Stimulated activated CD4-positive, alpha-beta T cell treated with anti-CD3 and anti-CD28 coated beads, Interleukin-15, amount 100 ng/mL, for 24 hours (primary cell): ENCODE measurements at places on chromosomes 4 and X.

GRCh38 chrX:111511477-111511876 is at the start of gene SERTM2:
Gene SERTM2 (plus strand): TSS chrX:111511645. CDS start chrX:111518858, 7,213 bp downstream.
- no peak for DNase-seq

DNA sequence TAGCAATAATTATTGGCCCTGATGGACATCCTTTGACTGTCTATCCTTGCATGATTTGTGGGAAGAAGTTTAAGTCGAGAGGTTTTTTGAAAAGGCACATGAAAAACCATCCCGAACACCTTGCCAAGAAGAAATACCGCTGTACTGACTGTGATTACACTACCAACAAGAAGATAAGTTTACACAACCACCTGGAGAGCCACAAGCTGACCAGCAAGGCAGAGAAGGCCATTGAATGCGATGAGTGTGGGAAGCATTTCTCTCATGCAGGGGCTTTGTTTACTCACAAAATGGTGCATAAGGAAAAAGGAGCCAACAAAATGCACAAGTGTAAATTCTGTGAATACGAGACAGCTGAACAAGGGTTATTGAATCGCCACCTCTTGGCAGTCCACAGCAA is 60.7 kb downstream of the ZFX start:
- no peak for DNase-seq

DNA sequence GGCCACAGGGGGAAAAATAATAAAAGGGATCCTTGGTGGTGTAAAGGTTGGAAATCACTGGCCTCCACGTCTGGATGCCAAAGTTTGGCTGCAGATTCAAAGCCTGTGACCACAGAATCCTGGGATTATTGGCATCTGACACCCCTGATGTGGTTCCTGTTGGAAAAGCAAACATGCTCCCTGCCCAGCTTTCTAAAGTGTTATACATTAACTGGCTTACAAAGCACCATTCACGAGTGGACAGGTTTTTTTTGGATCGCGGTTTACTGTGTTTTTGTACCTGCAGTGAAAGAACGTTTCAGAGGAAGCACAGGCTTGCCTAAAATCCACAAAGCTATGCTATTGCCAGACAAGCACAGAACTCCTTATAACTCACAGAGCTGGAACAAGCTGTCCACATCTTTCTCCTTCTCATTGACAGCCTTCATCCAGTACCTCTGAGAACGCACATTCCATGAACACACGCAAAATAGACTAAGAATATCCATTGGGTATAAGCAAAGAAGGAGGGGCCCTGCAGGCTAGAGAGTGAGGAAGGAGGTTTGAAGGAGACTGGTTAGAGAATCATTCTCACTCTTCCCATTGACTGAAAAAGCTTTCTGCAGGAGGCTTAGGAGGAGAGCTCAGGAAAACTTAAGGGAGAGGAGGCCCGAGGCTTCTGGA is 14.5 kb upstream of the CAPN6 start:
- no peak for DNase-seq

- DNase-seq: no peak
These were observed 4.2 kb upstream of the OTUD5 start for GRCh38 chrX:48961585-48962091.

DNA sequence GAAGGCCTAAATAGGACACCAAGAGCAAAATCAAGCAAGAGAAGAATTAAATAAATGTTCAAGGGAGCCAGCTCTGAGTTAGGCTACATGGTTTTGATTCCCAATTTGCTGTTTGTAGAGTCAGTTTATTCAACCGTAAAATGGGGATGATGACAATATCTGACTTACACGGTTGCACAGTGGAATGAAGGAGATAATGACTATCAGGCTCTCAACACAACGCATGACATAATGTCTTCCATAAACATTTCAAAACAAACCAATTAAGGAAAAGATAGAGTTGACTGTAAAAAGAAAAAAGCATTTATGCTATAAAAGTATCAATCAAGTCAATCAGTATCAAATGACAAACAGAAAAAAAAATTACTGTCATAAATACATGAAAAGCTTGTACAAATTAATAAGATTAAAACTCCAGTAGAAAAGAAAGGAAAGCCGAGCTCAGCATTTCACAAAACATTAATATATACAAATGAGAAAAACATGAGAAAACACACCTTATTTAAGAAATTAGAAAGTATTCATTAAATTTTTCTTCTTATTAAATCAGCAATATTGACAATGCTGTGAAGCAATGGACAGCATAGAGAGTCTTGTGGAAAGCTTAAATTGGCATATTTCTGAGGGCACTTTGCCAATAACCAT is 179.0 kb downstream of the SCFD2 start:
- no peak for DNase-seq

DNA sequence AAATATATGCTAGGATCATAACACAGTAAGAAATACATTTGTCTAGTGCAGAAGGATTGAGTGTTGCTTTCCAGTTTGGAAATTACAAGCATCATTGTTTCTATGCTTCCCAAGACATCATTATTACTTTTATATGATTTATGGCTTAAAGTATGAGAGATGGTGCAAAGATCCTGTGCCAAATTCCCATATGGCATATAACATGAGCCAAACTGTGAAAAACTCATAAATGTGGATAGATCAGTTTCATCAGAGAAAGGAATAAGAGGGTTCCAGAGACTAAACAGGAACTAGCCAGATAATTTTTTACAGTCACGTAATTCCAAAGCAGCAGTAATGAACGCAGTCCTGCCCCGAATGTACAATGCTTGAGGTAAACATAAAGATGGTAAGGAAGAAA is 126.3 kb downstream of the PRDM5 start:
- no peak for DNase-seq

DNA sequence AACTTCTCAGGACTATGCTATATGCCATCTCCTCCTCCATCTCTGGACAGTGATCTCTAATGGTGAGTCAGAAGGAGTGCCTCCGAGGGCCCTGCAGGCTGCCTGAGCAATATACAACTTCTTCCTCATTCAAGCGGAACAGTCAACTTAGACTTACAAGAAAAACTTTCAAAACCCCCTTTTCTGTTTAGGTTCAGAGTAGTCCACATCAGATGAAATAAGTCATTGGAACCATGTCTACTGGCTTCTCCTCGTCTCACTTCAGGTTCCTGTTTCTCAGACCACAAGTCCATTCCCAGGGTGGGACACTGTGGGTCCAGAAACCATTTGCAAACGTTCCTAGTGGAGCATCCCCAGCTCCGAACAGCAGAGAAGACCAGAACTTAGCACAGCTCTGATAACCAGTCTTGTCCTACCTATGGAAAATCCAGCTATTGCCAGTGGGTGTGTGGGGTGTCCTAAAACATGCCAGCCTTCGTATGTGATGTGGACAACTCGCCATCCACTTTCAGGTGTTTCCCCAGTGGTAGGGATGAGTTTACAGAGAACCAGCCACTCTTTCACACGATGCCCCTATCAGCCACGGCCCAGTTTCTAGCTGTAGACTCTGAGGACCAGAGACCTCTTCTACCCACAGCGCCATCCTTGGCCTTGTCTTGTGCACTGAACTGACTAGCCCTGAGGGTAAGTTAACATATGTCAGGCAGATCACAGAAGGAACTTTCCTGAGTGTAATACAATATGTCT is 32.7 kb upstream of the NKRF start:
- no peak for DNase-seq

DNA sequence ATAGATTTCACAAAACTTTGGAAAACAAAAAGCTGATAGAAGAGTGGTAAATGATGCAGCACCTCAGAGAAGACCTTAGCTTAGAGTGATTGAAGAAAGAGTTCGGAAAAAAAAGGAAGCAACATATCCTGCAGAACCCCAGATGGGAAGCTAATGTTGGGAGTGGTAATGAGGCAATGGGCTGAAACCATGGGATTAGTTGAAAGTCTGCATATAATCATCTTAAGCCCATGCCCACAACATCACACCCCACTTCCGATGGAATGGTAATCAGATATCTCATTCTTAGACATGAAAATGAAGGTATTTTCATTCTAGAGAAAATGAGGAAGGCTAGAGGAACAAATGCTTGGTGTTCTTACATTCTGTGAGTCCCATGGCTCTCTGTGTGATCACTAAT is 146.3 kb upstream of the ADAMTS3 start:
- DNase-seq: no peak

GRCh38 chr4:86448871-86449270 is 89.0 kb upstream of the MAPK10 start:
- DNase-seq: no peak

DNA sequence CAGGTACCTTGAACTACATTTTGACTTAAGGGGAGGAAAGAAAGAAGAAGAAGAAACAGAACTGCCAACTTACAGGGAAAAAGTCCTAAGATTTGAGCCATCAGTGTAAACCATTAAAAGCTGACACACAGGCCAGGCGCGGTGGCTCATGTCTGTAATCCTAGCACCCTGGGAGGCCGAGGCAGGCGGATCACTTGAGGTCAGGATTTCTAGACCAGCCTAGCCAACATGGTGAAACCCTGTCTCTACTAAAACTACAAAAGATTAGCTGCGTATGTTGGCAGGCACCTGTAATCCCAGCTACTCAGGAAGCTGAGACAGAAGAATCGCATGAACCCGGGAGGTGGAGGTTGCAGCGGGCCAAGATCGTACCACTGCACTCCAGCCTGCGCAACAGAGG is 389.7 kb upstream of the FAM241A start:
- no peak for DNase-seq

DNA sequence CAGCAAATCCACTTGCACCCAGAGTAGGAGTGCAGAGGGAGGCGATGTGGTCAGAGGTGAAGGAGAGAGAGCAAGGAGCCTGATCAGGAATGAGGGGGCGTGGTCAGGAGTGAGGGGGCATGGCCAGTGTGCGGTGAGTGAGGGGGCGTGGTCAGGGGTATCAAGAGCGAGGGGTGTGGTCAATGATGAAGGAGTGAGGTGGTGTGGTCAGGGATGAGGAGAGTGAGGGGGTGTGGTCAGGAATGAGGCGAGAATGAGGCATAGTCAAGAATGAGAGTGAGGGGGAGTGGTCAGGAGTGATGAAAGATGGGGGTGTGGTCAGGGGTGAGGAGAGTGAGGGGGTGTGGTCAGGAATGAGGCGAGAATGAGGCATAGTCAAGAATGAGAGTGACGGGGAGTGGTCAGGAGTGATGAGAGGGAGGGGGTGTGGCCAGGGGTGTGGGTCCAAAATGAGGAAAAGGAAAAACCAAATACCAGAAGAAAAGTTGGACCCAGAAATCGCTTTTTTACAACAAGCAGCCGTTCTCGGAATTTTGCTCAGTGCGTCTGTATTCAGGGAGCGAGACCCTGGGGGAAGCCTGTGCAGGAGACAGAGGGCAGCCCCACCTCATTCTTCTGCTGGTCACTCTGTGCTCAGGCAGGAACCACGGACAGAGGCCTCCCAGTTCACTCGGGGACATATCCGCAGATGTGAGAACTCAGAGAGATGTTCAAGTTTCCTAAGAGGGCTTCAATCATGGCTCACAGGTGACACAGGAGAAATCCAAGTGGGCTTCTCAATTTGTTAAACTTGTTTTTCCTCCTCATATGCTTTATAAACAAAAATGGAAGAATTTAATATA is 47.5 kb downstream of the MAGEA1 start:
- DNase-seq: peak; percentile 19

DNA sequence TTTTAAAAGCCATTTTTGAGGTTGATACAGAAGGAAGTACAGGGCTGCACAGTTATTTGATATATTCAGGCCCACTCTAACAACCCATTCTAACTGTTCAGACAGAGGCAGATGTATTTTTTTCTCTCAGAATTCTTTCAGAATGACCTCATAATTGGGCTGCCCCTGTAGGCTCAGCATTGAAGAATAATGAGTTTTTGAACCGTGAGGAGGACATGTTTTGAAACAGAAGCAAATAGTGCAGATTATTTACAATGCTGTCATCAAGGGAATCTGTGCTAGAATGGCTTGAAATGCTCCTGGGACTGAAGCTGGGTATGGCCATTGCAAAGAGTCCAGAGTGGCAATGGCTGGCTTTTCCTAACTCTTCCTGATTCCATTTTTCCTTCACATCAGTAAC is 158.1 kb downstream of the SOX3 start:
- DNase-seq: no peak

DNA sequence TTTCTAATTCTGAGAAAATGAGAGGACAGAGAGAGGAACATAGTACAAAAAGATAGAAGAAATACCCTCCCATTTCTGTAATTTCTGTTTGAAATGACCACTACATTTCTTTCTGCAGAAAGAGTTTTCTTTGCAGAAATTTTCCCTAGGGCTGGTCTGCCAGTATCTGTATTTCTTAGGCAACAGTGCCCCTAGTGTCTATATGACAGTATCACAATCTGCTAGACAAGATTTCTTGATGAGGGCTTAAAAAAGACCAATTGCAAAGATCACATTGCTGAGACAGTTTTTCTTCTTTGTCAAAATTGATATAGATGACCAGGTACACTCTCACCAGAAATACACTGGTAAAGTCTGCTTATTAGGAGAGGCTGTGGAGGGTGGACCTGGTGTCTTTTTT is 81.0 kb upstream of the ZDHHC15 start:
- no peak for DNase-seq

- DNase-seq: no peak
These were observed 98.4 kb downstream of the STIM2 start for GRCh38 chr4:26958925-26959653.

GRCh38 chr4:84837751-84838150 is 128.7 kb downstream of the WDFY3 start:
- no peak for DNase-seq

DNA sequence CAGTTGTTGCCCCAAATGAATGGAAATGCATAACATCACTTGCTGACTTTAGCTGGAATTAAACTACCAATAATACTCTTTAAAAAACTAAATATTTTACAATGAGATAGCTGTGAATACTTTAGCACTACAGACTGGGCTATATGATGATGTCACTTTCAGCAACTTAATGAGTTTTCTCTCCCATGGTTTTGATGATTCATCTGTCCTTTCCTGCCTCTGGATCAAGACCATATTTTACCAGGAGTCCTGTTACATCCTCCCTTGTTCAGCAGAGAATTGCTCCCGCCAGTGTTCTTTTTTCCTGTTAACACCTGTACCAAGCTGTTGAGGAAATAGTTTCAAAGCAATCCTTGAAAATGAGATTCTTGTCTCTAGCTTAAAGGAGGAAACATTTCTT is 543.0 kb downstream of the SPRY1 start:
- DNase-seq: no peak

DNA sequence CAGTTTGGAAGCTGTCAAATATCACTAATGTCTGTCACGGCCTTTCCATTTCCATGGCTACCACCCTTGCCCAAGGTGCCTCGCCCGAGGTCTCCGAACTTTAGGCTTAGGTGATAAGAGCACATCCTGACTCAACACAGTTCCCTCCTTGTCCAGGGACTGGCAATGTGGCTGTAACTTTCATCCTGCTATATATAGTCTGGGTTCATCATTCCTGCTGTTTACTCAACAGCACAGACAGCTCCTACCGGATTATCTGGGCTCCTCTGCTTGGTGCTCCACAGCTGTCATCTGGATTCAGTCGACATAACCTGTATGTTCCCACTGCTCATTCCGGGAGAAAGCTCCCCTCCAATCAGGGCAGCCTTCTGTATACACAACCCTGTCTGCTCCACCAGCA is 51.2 kb downstream of the GATB start:
- no peak for DNase-seq
